ENCODE measurements at places on chromosomes 12 and 14.

DNA sequence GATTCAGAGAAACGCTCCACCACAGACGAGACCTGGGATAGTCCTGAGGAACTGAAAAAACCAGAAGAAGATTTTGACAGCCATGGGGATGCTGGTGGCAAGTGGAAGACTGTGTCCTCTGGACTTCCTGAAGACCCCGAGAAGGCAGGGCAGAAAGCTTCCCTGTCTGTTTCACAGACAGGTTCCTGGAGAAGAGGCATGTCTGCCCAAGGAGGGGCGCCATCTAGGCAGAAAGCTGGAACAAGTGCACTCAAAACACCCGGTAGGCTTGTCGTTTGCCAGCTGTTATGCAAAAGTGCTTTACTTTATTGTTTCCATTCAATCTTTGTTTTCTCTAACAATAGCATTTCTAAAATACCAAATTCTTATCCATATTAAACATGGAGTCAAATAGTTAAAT is 287.3 kb downstream of the NAV3 start:
- DNase-seq, result no peak

GRCh38 chr14:99472937-99473336 is 7.7 kb downstream of the SETD3 start:
- DNase-seq, result no peak

DNA sequence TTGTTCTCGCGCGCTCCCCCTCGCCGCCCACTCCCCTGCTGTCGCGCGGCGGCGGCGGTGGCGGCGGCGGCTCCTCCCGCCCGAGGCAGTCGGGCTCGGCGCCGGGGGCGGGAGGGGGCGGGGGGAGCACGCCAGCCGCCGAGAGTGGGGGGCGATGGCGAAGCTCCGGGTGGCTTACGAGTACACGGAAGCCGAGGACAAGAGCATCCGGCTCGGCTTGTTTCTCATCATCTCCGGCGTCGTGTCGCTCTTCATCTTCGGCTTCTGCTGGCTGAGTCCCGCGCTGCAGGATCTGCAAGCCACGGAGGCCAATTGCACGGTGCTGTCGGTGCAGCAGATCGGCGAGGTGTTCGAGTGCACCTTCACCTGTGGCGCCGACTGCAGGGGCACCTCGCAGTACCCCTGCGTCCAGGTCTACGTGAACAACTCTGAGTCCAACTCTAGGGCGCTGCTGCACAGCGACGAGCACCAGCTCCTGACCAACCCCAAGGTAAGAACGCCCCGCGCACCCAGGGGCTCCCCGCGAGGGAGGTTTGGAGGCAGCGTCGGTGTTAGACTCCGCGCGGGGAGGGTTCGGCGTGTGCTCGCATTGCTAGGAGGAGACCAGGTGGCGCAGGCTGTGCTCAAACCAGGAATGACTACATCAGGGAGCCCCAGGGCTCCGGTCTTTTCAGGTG is 629 bp downstream of the KCNMB4 start:
- peak; percentile 45 for DNase-seq

DNA sequence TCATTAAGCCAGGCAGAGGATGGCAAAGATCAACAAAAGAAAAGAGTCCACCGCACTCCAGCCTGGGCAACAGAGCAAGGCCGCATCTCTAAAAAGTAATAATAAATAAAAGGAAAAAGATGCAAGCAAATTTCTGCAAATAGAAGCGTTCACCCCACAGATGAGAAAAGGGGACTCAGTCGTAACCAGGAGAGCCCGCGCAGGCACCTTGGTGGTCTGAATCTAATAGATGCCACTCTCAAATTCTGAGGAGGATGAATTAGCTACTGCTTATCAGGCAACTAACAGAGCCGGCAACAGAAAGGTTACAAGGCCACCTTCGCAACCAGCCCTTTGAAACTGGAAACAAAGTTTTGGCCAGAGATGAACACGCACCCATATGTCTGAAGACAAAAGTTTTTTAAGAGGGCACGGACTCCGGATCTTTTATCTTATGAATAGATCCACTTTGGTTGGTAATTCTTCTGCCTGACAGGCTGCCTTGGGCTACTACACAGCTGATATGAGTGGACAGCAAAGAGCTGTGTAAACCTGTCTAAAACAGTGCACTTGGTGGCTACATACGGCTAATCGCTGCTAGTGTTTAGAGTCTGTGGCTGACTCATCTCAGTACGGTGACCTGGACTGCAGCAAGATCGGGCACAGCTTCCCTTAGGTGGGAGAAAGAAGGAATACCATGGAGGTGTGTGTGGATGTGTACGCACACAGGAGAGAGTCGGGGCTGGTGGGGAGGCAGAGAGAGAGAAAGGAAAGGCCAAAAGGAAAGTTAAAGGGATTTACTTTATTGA is 32.9 kb upstream of the TTC7B start:
- no peak for DNase-seq

DNA sequence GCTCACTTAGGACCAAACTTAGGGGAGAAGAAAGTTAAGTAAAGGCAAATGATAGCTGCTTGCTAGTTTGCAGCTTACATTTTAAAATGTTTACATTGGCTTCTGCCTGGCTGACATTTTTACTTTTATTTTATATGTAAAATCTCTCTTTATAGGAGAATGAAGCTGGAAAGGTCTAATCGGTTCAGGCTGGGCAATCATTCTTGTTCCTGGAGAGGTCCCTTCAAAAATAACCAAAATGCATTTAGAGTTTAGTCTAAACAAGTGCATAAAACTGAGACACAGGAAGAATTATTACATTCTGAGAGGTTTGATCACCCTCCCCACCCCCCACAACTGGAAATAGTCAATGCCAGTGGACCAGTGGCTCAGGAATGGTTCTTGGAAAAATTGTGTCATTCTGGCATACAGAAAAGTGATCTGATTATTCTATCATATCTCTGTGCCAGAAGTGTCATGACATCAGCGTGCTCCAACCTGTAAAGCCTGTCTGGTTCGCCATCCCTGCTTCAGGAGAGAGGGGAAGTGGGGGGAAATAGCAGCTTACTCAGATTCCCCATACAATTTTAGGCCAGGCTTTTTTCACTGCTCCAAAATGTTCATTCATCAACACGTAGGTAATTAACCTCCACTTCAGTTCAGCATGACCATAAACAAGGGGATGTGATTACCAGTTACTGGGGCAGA is 4.2 kb downstream of the PRICKLE1 start:
- no peak for DNase-seq

Measured in Caco-2 (cell line).